ENCODE measurements at places on chromosomes 11 and 22.

- no peak for DNase-seq
Measured at GRCh38 chr11:74325649-74326645, 14.5 kb upstream of the P4HA3 start.

DNA sequence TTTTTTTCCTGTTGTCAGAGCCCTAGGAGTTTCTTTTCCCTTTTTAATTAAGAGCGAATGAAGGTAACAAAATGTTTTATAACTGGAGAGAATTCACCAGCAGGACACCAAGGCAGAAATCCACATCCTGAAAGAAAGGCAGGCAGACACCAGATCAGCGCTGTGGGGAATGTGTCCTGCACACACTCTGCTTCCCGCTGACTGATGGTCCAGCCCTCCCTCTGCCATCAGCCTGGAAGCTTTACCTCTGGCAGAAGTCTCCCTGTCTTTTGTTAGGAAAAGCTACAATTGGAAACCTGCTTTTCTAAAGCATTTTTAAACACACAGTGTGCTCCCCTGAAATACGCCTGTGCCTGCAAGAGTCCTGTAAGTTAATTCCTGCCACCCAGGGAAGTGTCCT, 638.5 kb downstream of the NTM start:
- DNase-seq: no peak

GRCh38 chr11:47518212-47518964, 34.5 kb downstream of the CELF1 start:
- DNase-seq: no peak

- DNase-seq: no peak
Measured at GRCh38 chr11:74162681-74163467, 7.9 kb downstream of the C2CD3 start.

- DNase-seq: no peak
Measured at GRCh38 chr22:38823076-38823475, 20.8 kb downstream of the NPTXR start.

DNA sequence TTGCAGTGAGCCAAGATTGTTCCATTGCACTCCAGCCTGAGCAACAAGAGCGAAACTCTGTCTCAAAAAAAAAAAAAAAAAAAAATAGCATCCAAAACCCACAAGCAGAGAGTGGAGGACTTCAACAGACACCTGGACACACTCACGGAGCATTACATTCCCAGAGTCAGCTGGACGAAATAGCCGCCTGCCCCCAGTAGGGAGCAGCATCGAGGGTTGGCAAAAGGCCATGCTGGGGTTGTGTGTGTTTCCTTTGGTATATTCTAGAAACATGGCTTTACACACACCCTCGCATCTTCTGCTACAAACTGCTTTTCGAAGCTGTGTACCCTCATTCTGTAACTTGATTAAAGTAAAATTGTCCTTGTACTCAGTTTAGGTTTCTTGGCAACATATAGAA, 5.3 kb downstream of the ADA2 start:
- no peak for DNase-seq

DNA sequence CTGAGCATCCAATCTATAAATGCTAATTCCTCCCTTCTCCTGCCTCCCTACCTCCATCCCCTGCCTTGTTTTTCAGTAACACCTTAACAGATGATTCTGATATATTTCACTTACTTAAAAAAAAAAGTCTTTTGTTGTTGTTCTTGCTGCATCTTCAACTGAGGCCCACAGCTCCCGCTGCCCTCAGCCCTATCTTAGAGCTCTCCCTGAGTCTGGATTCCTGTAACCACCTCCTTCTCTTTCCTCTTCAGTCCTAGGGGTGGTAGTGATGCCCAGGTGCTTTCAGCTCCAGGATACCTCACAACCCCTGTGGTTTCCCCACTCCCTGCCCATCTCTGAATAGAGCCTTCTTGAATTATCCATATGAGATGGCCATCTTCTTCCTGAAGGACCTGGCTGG, 3.7 kb upstream of the KCNE3 start:
- no peak for DNase-seq

DNA sequence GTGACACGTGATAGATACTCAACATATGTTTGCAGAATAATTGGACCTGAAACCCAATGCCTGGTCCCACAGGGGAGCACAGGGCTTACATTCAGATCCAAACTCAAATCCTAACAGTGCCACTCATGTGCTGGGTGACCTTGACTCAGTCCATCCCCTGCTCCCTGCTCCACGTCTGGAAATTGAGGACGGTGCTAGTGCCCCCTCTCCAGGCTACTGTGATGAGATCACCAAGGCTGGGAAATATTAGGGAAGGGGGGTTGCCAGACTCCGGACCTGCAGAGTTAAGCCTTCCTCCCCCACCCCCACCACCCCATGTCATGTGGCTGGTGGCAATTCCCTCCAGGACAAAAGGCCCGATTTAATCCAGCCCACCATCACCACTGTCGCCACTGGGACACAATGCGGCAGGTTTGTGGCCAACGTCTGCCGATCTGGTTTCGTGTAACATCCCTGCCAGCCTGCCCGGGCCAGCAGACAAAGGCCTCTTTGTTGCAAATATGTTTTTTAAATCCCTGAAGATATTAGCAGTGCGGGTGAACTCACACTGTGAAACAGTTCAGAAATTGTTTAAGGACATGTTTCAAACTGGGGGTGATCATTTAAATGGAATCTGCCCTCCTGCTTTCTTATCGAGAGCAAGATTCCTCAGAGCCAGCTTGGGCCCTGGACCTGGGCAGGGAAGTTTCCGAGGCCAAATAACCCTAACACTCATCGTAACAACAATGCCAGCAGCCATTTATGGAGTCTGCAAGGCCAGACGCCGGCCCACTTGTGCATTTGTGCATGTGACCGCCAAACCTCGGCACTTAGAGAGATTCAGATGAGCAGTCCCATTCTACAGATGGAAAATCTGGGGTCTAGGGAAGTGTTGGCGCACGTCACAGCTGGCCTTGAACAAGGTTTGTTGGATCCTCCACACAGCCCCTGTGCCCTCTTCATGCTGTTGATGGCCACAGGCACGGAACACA, 19.6 kb upstream of the MN1 start:
- DNase-seq: no peak

GRCh38 chr22:41621099-41621910, at the start of gene XRCC6:
Gene XRCC6 (plus strand): TSS chr22:41621295. CDS start chr22:41622005, 710 bp downstream.
- peak; percentile 99 for DNase-seq

- no peak for DNase-seq
Measured at GRCh38 chr11:810040-810567, 337 bp downstream of the RPLP2 start.

DNA sequence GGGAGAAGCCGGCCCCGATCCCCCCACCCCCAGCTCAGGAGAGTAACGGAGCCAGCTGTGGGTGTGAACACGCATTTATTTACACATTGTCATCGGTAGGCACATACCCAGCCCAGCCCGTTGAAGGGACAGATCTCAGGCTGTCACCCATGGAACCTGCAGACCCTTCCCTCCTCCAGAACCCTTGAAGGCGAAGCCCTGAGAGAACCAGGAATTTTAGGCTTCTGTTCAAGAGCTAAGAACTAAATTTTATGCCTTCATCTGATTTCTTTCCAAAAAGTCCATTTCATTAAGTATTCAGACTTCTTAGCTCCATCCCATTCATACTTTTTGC, 379 bp upstream of the BRMS1 start:
- no peak for DNase-seq

- DNase-seq: no peak
Measured at GRCh38 chr11:12727563-12728211, 53.5 kb downstream of the TEAD1 start.

- DNase-seq: no peak
Measured at GRCh38 chr11:132853886-132854285, 678.4 kb downstream of the OPCML start.

GRCh38 chr11:45178890-45179671, 32.6 kb downstream of the PRDM11 start:
- DNase-seq: no peak

- no peak for DNase-seq
Measured at GRCh38 chr22:44413211-44413610, 84.8 kb downstream of the RTL6 start.

GRCh38 chr22:17871726-17872458, 97.6 kb upstream of the BID start:
- no peak for DNase-seq

DNA sequence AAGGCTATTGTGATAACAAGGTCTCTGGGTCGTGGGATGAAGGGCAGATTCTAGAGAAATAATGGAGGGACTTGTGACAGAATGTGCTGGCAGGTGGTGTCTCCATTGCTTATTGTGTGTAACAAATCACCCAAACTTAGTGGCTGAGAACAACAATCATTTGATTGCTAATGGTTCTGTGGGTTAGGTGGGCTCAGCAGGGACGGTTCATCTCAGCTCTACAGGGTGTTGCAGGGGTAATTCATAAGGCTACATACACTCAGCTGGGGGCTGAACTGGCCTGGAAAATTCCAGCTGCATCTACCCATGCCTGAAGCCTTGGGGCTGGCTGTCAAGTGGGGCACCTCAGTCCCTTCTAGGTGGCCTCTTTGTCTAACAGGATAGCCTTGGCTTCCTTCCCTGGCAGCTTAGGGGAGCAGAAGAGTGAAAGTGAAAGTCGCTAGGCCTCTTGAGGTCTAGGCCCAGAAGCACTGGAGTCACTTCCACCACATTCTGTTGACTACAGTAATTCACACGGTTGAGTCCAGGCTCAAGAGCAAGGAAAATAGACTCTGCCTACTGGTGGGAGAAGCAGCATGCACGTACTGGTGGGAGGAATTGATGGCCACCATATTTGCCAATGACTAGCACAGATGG, 308.9 kb downstream of the MN1 start:
- no peak for DNase-seq

DNA sequence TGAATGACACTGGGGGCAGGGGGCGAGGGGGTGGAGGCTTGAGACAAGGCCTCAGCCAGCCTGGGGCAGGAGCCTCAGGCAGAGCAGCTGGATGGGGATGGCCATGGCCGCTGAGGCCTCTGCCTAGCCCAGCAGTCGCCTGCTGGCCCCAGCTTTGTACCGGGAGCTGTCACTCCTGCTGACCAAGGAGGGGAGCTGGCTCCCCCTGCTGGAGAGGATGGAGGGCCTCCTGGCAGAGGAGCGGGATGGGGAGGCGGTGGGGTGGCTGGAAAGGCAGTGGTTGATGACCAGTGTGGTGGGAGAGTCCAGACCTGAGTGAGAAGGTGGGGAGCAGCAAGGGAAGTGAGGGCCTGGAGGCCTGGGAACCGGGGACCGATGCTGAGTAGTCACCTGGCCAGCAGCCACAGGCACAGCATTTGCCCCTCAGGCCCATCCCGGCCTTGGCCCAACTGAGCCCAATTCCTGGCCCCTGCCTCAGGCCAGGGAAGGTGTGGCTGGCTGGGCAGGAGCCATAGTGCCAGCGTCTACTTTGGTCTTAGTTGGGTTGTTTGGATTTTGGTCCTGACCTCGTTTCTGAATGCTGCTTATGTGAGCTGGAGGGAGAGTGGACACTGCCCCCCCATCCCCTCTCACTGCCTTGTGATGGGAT, 6.0 kb upstream of the SUSD2 start:
- peak; percentile 19 for DNase-seq

DNA sequence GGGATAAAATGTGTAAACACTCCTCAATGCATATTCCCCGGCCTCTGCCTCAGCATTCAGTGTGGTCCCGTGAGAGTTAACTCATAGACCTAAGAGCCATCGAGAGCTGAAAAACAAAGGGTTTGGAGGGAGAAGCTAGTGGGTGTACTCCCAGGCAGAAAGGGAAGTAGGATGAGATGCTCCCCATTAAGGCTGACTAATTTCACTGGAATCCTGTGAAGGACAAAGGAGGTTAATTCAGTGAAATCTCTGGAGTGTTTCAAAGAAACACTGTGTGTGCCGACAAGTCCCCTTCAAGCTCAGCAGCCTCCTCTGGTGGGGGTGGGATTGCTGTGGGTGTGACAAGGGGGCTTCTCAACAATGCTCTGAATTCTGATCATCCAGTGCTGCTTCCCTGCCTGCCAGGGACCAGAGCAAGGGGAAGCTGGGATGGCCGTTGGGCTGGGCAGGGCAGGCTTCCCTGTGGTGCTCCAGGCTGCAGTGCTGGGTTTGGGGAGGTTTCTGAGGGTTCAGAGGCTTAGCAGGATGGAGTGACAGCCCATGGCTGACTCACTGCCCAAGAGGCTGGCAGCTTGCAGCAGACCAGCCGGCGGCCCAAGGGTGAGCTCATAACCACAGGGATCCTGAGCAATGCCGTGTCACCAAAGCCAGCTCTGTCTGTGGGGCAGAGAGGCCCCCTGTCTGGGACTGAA, 61.4 kb upstream of the BMAL1 start:
- DNase-seq: no peak

GRCh38 chr11:94171693-94172440, 43.2 kb downstream of the PANX1 start:
- DNase-seq: no peak

DNA sequence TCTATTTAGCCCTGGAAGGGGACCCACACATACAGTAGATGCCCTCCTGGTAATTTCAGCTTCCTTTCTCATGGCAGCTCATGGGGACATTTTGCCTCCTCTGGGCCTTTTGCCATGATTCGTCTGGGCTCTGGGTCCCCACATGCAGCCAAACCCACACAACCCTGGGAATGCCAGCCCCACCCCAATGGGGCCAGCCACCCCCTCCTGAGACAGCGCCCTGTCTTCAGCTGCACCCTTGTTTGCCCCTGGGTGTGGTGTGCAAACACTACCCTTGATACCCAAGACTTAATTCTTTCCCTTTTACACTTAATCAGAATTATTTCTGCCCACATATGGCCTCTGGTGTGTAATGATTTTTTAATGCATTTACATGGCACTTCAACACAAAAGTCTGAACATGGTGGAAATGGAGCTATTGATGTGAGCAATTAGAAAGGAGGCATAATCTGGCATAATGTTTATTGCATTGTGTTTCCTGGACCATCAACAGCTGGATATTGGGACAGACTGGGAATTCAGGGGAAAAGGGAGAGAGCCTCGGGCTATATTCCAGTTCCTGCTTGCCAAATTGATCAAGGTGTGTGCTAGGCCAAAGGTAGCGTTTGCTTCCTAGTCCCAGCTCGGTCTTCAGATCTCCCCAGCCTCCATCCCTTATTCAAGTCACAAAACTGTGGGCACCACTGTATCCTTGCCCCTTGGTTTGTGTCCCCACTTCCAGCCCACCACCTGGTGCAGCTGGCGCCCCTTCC, 85.0 kb upstream of the ANO1 start:
- DNase-seq: no peak

- DNase-seq: no peak
Measured at GRCh38 chr11:79237703-79238102, 203.1 kb downstream of the TENM4 start.

DNA sequence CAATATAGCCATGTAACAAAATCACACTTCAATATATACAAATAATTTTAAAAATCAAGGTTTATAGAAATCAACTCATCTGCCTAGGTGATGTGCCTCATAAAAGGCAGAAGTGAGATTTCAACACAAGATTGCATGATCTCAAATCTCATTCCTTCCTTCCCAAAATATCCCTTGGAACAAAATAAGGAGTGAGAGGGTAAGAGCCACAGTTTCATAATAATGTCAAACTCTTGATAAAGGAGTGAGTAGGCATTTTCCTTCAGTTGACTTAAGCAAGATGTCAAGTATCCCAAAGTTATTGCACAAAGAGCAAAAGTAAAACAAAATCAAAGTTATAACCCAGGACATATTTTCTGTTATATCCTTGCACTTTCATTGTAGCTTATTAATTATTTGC, 81.3 kb downstream of the C22orf31 start:
- DNase-seq: no peak

GRCh38 chr11:124536520-124536919, 6.9 kb downstream of the OR8B12 start:
- no peak for DNase-seq
